NCI-H187 (cell line): ENCODE measurements at places on chromosomes 16 and 17.

- DNase-seq: no peak
Observed at GRCh38 chr16:17272716-17273115, 198.0 kb downstream of the XYLT1 start.

DNA sequence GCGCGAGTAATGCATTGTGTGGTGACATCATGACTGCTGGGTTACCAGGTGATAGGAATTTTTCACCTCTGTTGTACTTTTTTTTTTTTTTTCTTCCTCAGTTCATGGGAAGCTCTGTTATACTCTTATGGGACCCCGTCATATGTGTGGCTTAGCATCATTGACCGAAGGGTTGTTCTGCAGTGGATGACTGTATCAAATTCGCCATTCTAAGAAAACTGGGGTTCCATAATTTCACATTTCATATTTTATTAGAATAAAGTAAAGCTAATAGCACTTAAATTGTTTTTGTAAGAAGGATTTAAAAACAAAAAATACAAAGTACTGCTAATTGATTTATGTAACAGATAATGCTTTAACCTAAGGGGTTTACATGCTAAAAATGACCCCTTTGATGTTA, 32.0 kb upstream of the MRC2 start:
- DNase-seq: no peak

- DNase-seq: no peak
Observed at GRCh38 chr16:35862242-35862641, 2402.8 kb downstream of the TP53TG3F start.

- no peak for DNase-seq
Observed at GRCh38 chr16:81520560-81521135, 76.0 kb downstream of the CMIP start.

GRCh38 chr16:89994389-89994720, 24.9 kb downstream of the DBNDD1 start:
- no peak for DNase-seq

DNA sequence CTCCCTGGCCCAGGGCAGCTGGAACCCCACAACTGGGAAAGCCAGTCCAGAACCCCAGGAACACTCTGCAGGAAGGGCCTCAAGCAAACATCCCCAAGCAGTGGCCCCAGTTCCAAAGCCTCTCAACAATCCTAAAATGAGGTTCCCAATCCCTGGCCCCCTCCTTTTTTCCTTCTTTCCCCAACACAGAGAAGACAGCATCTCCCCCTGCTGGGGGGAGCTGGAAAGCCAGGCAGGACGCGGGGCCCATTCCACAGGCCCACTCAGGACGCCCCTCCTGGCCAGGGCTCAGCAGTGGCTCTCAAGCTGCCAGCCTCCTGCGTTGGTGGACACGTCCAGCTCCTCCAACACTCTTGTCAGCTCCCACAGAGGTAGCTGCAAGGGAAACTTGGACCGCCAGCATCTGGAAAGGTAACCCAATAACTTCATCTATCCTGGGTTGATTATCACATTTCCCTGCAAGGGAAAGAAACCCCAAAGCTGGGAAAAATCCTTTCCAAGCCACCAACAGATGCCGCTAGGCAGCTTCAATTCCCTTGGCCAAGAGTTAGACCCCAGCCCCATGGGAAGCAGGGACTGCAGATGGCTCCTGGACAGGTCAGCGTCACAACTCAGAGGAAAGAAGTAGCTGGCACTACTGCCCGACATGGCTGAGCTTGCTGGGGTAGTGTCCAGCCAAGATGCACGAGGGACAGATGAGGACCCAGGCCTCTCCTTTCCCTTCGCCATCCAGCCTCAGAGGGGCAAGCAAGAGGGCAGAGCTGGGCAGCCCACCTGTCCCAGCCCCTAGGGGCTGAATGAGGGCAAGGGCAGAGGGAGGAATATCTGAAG, 7.6 kb downstream of the HDAC5 start:
- no peak for DNase-seq

DNA sequence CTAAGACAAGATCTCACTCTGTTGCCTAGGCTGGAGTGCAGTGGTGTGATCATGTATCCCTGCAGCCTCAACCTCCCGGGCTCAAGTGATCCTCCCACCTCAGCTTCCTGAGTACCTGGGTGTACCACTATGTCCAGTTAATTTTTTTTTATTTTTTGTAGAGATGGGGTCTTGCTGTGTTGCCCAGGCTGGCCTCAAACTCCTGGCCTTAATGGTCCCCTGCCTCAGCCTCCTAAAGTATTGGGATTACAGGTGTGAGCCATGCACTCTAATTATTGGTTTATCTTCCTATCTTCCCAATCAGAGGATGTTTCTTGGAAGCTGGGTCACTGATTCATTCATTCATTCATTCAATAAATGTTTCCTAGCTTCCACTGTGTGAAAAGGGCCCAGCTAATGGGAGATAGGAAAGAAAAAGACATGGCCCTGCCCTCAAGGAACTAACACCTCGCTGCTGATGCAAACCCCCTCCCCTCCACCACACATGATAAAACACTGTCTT, 8.5 kb downstream of the ASPHD1 start:
- DNase-seq: no peak

- no peak for DNase-seq
Observed at GRCh38 chr16:89031715-89032659, 55.0 kb upstream of the CBFA2T3 start.

- DNase-seq: no peak
Observed at GRCh38 chr17:1555651-1556471, 6.7 kb downstream of the PITPNA start.

- DNase-seq: no peak
Observed at GRCh38 chr16:2341456-2342447, 1.2 kb upstream of the ABCA3 start.

GRCh38 chr17:1920948-1921351, 91.1 kb downstream of the RPA1 start:
- DNase-seq: no peak

GRCh38 chr16:81593481-81593880, 148.9 kb downstream of the CMIP start:
- DNase-seq: no peak

GRCh38 chr17:42750739-42751344, 6.0 kb upstream of the EZH1 start:
- DNase-seq: no peak

- DNase-seq: no peak
Observed at GRCh38 chr17:8953156-8953885, 12.2 kb downstream of the PIK3R5 start.

DNA sequence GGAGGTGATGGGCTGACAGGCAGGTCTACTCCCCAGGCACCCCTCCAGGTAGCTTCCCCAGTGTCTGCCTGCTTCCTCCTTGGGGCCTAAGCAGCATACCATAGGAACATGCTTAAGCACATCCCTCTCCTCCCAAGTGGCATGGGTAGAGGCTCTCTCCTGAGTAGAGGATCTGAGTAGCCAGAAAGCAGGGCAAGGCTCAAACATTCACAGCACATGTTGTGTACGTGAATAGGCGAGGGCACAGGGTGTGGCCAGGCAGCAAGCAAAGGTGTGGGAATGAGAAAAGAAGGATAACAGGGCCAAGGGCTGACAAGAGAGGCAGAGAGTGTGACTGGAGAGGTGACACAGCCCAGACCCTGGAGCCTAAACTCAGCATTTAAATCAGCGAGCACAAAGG, 29.7 kb upstream of the GFOD2 start:
- no peak for DNase-seq

DNA sequence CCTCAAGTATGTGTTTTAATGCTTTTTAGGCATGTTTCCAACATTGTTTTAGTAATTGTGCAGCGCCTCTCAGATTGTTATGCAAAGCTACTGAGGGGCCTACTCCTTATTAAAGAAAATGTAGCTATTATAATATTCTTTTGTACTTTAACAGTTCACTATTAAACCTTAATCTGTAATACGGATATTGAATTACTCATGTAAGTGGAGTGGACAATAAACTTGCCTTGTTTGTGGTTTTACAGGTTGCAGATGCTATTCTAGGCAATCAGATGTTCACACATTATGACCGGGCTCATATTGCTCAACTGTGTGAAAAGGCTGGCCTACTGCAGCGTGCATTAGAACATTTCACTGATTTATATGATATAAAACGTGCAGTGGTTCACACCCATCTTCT, 41.0 kb downstream of the PTRH2 start:
- no peak for DNase-seq
